ENCODE measurements at places on chromosomes 7 and 10. TPM values are rescaled to one million over a fixed set of nuclear protein-coding genes. Genes with fewer than 3 reads are reported as not detected.

GRCh38 chr10:108358912-108359311 lies 1194.4 kb upstream of the SORCS1 start:
- no peaks in the 10 kb centered on the region for H3K36me3 ChIP-seq
- H3K27ac ChIP-seq = no peak overlapping the region
- H3K27me3 ChIP-seq = no peaks in the 10 kb centered on the region
- no peak for DNase-seq
- H3K4me1 ChIP-seq = no peaks in the 10 kb centered on the region

DNA sequence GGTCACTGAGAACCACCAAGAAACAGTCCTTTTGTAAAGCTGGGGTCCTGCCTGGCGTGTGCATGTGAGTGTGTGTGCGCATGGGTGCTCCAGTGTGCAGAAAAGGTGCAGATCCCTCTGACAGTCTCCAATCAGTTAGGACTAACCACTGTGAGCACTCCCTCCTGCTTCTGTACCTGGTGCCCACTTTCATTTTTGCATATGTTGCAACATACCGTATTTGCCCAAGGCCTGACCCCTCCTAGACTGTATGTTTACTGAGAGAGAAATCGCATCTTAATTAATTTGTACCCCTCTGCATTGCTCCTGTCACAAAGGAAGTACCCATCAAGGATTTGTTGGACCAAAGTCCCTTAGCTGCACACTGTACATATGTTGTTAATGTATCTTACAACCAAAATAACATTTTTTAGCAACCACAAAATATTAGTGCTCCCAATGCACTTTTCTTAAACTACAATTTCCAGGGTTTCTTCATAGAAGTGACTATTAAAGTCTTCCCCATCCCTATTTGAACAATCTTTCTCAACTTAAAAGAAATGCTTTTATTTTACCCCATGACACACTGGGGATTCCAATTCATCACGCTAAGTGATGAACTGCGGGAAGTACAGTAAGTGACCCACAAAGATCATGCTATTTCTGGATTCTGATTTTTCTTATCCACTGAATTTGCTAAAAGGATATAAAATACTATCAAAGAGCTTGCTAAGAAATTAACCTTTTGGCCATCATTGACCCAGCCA lies 16.6 kb downstream of the PAXIP1 start:
- no peak for DNase-seq
- H3K36me3 ChIP-seq = peaks cover 18% of the 10 kb centered on the region
- no peak overlapping the region for H3K27ac ChIP-seq
- no peak overlapping the region for H3K4me3 ChIP-seq
- no peaks in the 10 kb centered on the region for H3K27me3 ChIP-seq
- H3K4me1 ChIP-seq = no peaks in the 10 kb centered on the region

The ZNF425 gene
- polyA plus RNA-seq = 0.54 TPM

DNA sequence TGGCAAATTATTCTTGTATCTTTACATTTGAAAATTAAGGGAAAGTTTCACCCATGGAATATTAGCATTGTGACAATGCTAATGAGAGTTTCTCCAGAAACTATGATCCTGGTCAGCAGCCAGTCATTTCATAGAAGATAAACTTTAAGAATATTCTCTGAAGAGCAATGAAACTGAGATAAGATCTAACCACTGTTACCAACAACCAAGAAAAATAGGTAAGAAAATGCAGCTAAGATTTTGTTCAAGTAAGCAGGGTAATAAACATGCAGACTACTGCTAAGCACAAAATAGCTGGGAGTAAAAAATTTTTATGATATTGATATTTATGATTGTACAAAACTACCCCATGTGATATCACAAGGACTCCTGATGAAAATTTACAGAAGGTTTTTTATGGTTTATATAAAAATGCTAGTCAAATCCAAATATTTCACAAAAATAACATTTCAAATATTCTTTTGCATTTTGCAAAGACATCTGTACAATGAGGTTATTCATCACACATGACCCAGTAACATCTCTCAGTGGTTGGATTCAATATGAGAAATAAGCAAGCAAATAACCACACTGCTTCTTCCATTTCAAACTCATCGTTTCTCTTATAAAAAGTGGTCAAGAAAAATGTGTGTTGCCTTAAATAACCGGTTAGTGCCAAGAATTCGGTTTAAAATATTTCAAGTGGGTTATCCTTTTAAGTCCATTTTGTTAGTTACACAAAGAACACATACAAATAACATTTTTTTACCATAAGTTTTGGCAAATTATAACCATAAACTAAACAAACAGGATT lies 251.6 kb downstream of the DIP2C start:
- no peaks in the 10 kb centered on the region for H3K27me3 ChIP-seq
- H3K4me1 ChIP-seq = no peaks in the 10 kb centered on the region
- no peak overlapping the region for H3K27ac ChIP-seq
- no peak overlapping the region for H3K4me3 ChIP-seq

GRCh38 chr7:131933751-131934289 lies 377.4 kb upstream of the PODXL start:
- H3K27ac ChIP-seq = no peak overlapping the region
- no peak for DNase-seq
- no peaks in the 10 kb centered on the region for H3K36me3 ChIP-seq
- no peak overlapping the region for H3K4me3 ChIP-seq
- no peaks in the 10 kb centered on the region for H3K27me3 ChIP-seq

GRCh38 chr7:92527300-92528187 lies 776 bp downstream of the PEX1 start:
- peak overlapping the region; percentile 85 for H3K27ac ChIP-seq
- H3K36me3 ChIP-seq = peaks cover 6% of the 10 kb centered on the region
- H3K4me3 ChIP-seq = peak overlapping the region; percentile 94
- peaks cover 3% of the 10 kb centered on the region for H3K4me1 ChIP-seq

The OPN4 gene
- polyA plus RNA-seq = not detected

DNA sequence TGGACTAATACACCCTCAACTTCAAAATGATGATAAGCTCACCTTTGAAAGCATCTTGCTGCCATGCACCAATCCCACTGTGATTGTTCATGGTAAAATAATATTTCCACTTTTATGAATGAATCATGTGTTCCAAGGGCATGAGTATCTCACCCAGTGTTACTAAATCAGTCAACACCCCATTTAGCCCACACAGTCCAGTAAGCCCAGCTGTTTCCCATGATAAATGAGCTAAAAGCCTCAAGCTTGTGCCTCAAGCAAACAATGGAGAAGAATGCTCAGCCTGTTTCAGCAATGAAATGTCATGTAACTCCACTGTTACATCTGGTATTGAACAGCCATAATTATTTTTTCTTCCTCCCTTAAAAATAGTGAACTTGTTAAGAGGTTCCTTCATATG lies 442.5 kb downstream of the XPNPEP1 start:
- H3K27ac ChIP-seq = no peak overlapping the region
- H3K27me3 ChIP-seq = peaks cover 2% of the 10 kb centered on the region
- no peak for DNase-seq
- no peak overlapping the region for H3K4me3 ChIP-seq

DNA sequence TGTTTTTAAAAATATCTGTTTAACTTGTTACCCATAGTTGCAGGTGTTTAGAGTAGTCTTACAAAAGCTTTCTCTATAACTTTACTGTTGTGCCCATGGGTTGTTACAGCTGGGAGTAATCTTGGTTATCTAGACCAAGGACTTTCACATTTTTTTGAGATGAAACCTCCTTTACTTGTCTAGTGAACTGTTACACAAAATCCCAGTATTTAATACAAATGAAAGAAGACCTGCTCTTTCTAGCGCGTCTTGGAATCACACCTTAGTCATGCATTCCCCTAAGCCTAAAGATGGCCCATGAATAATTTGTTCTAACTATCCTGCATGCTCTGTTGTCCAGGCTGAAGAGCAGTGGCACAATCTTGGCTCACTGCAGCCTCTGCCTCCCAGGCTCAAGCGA lies 38.0 kb downstream of the CSGALNACT2 start:
- H3K27me3 ChIP-seq = no peaks in the 10 kb centered on the region
- no peak overlapping the region for H3K4me3 ChIP-seq
- peaks cover 11% of the 10 kb centered on the region for H3K36me3 ChIP-seq
- DNase-seq = no peak

DNA sequence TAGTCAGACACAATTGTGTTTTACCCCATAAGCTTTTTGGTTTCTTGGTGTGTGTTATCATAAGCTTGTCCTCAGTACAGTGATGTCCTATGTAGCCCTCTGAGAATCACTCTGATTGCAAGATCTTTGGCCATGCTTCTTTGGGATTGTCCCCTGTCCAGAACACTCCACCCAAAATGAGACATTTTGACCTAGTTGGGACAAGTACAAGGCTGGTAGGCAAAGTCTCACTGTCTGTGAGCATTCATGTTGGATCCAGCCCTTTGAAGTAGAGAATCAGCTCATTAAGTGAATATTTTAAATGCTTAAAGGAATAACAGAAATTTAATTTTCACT lies 28.9 kb upstream of the PCGF5 start:
- H3K36me3 ChIP-seq = no peaks in the 10 kb centered on the region
- no peak for DNase-seq
- no peaks in the 10 kb centered on the region for H3K27me3 ChIP-seq
- H3K4me1 ChIP-seq = peaks cover 7% of the 10 kb centered on the region
- no peak overlapping the region for H3K4me3 ChIP-seq
- no peak overlapping the region for H3K27ac ChIP-seq

DNA sequence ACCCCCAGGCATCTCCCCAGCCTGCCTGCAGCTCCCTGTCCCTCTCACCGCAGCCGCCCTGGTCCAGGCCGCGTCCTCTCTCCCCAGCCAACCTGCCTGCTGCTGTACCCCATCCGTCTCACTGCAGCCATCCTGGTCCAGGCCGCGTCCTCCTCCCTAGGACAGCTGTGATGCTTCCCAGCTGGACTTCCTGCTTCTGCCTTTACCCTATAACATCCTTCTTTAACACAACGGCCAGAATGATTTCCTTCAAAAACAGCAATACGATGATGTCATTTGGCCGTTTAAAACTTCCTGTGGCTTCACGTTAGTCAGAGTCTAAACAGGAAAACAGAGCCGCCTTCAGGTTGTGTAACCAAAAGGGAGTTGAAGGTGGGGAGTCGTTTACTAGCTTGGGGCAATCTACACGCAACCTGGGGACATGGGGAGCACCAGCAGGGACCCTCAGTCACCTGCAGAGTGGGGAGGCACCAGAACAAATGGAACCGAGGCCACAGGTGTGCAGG lies 32.2 kb upstream of the ZFAND2A start:
- H3K27ac ChIP-seq = no peak overlapping the region
- no peaks in the 10 kb centered on the region for H3K4me1 ChIP-seq
- no peaks in the 10 kb centered on the region for H3K36me3 ChIP-seq
- no peak for DNase-seq

DNA sequence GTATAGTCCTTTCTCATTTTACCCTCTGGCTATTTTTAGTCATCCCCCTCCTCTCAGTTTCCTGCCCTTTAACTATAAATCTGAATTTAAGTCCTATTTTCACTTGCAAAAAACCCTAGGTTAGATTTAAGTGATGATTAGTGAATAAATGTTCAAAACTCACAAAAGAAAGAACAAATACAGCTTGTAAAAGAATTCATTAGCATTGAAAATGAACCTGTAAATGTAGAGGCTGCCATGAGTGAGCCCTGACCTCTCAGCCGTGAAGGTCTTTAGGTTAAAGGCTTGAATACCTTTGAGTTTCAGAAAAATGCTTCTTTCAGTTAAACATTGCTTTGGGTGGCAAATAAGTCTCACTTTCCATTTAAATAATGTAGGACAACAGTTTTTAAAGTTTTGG lies 2.0 kb upstream of the SLC16A12 start:
- no peak overlapping the region for H3K4me3 ChIP-seq
- H3K27me3 ChIP-seq = peaks cover 21% of the 10 kb centered on the region
- peaks cover 5% of the 10 kb centered on the region for H3K4me1 ChIP-seq

The PKD2L1 gene
- 0.27 TPM for polyA plus RNA-seq

GRCh38 chr10:79470096-79470495 lies 24.7 kb upstream of the ZCCHC24 start:
- H3K4me3 ChIP-seq = no peak overlapping the region
- no peaks in the 10 kb centered on the region for H3K36me3 ChIP-seq
- no peak overlapping the region for H3K27ac ChIP-seq
- H3K4me1 ChIP-seq = no peaks in the 10 kb centered on the region
- no peaks in the 10 kb centered on the region for H3K27me3 ChIP-seq

DNA sequence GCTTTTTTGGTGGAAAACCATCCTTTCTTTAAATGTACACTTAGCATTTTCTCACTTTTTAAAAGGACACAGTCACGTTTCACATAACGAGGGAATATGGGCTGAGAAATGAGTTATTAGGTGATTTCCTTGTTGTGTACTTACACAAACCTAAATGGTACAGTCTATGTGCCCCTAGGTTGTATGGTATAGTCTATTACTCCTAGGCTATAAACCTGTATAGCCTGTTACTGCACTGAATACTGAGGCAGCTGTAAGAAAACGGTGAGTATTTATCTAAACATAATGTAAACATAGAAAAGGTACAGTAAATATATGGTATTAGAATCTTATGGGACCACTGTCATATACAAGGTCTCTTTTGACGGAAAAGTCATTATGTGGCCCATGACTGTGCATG lies 913.5 kb upstream of the GHITM start:
- DNase-seq = no peak
- H3K4me3 ChIP-seq = no peak overlapping the region
- H3K36me3 ChIP-seq = no peaks in the 10 kb centered on the region
- H3K27me3 ChIP-seq = no peaks in the 10 kb centered on the region

DNA sequence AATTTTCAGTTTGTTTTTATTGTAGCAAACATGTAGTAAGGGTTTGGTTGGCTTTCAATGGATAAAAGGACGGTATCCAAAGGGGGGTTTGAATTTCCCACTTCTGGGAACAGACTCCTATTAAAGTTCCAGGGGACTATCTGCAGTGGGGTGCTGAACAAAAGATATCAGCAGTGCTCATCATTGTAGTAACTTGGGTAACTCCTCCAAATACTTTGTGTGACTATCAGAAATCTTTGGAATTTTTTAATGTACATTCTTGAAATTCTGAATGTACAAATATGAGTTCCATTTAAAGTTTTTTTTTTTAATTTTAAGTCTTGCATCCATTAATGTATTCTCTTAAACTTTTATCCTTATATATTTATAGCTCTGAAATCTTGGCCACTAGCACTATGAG lies 42.1 kb downstream of the CYP51A1 start:
- H3K27ac ChIP-seq = no peak overlapping the region
- DNase-seq = no peak
- H3K4me1 ChIP-seq = no peaks in the 10 kb centered on the region
- no peak overlapping the region for H3K4me3 ChIP-seq
- no peaks in the 10 kb centered on the region for H3K27me3 ChIP-seq

DNA sequence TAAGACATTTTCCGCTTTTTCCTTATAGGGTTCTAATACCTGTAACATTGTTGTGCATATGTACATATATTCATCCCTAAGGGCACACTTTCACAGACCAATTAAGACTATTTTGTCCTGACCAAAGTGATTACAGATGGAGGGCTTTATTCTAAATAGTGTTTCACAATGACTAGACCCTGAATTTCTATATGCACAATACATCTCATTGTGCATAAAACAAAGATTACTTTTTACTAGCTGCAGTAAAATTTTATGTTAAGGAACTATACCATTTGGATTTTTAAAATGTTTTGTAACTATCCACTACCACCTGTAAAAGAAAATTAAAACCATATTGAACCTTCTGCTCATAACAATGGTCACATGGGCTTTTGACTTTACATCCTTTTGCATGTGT lies 87.8 kb downstream of the CTTNBP2 start:
- H3K27ac ChIP-seq = no peak overlapping the region
- H3K4me1 ChIP-seq = no peaks in the 10 kb centered on the region
- H3K36me3 ChIP-seq = no peaks in the 10 kb centered on the region
- H3K4me3 ChIP-seq = no peak overlapping the region

The IFIT1B gene
- polyA plus RNA-seq = not detected
